ENCODE measurements at places on chromosomes 5 and 9.

DNA sequence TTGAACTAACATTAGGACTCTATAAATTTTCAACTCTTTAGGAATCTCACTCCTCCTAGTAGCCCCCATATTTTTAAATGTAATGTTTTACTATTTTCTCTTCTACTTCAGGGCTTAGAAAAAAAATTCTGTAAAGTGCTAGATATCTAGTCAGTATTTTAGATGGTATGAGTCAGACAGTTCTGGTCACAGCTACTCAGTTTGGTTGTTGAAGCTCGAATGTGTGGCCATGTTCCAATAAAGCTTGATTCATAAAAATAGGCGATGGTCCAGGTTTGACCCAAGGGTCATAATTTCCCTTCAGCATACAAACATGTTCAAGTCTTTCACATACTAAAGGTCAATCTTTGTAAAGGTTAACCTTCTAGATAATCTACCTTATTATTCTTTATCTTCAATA is 566.0 kb upstream of the CDH18 start:
- no peak for DNase-seq

DNA sequence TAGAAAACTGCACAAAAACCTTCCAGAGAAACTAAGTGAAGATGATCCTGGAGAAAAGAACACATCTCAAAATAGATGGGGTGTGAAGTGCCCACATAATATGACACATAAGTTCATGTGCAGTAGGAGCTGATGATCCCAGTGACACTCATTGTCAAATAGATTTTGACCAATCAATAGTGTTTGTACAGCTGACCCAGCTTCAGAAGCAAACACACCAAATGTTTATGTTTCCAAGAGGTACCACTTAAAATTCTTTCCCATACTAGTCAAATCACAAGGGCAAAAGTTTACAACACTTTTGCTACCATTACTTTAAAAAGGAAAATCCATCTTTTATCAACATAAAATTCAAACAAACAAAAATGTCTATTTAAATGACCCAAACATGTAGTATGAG is 175.0 kb downstream of the MLLT3 start:
- no peak for DNase-seq

DNA sequence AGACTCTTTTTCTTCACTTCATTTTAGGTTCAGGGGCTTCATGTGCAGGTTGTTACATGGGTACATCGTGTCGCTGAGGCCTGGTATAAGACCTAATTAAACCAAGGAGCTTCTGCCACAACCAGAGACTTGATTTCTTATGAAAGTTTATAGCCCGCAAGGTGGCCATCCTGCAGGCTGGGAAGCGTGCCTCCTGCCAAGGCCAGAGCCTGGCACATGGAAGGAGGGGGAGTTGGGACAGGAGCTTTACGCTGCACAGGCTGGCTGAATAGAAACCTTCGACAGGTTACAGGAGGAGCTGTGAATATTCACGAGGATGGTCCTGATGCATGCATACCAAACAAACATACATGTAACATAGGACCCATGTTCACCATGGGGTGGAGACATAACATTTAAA is 50.1 kb upstream of the SIMC1 start:
- no peak for DNase-seq

- no peak for DNase-seq
Observed at GRCh38 chr5:112583166-112583565, 154.5 kb upstream of the APC start.

GRCh38 chr9:138053321-138053868 is 175.8 kb downstream of the CACNA1B start:
- DNase-seq = peak; percentile 81

DNA sequence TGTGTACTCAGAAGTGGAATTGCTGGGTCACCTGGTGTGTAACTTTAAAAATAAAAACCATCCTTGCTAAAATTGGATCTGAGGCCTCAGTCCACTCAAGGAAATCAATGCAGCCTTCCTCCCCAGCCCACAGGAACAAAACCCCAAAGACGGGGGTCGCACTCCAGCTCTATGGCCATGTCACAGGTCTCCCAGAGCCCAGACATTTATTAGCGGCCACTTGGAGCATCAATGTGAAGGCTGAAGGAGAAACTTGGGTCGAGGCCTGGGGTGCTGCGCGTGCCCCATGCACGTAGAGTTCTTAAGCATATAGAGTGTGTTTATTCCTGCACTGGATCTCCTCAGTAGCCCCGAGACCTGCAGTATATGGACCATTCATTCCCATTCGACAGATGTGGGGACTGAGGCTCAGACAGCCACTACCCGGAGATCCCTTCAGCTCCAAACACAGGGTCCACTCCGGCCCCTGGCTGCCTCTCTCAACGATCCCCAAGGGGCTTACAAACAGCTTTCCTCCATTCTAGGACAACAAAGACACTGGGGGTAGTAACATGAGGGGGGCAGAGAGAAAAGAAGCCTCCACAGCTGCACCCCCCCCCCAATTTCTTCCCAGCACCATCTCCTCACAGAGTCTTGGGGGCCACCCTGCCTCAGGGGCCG is 14.3 kb upstream of the OLFM1 start:
- DNase-seq = no peak

- no peak for DNase-seq
Observed at GRCh38 chr5:168101352-168101751, 190.1 kb upstream of the WWC1 start.

GRCh38 chr5:72065751-72066255 is 41.5 kb upstream of the MAP1B start:
- peak; percentile 49 for DNase-seq

GRCh38 chr9:132997591-132997990 is 19.1 kb downstream of the GFI1B start:
- peak; percentile 25 for DNase-seq

GRCh38 chr9:80175286-80176150 is 603.8 kb downstream of the TLE4 start:
- DNase-seq = no peak

GRCh38 chr5:69167493-69167855 is 524 bp downstream of the CCNB1 start:
- peak; percentile 62 for DNase-seq

- DNase-seq = no peak
Observed at GRCh38 chr5:137032929-137033328, 466.2 kb downstream of the SPOCK1 start.

DNA sequence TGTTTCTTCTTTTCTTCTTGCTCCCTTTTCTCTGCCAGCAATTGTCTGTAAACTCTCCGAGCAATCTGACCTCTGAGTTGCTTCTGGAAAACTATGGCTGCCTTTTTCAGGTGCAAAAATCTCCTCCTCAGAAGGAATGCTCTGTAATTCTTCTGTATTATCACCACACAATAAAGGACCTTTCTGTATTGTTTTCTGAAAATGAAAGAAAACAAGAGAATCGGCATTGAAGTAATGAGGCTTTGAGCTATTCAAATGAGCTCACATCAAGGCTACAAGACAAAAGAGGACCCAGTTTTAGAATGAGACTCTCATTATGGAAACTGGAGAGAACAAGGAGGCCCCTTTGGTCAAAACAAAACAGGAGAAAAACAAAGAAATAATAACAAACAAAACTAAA is 86.2 kb upstream of the RETREG1 start:
- DNase-seq = no peak

- DNase-seq = peak; percentile 28
Observed at GRCh38 chr9:92649007-92649406, 20.9 kb downstream of the IPPK start.

DNA sequence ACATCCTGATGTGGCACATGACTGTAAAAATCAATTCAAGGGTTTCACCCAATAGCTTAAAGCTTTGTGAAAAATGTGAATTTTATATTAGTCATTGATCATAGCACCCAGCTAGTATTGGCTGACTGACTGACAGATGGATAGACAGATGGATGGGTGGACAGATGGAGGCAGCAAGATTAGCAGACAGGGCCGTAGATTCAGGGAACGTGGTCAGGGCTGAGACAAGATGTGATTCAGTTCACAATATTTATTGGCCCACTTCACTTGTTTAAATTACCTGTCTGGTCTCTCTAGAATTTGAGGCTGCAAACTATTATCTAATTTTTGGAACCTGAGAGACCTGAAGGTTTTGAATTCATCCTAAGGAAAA is 12.0 kb upstream of the PCSK5 start:
- no peak for DNase-seq

- no peak for DNase-seq
Observed at GRCh38 chr5:5126444-5126843, 13.7 kb upstream of the ADAMTS16 start.
